ENCODE measurements at places on chromosomes 7 and 10.
A peak's percentile ranks its signal among the peaks of the same experiment; 100 is the strongest.

DNA sequence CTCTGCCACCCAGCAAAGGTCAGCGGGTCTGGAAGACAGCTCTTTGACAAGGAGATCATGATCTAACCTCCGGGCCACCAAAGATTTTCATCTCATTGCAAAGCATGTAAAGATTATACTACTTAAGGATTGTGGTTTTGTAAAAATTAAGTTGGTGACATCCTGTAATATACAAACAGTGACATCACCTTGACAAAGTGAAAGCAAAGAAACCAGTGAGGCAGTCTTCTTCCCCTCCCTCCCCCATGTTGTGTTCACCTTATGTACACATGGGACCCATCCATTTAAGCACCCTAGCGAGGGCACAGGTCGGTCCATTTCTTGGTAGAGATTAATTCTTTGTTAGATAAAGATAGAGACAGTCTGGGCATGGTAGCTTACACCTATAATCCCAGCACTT, 3.9 kb downstream of the MDH2 start:
- no peak for DNase-seq

GRCh38 chr7:17255926-17256325, 42.5 kb upstream of the AHR start:
- DNase-seq, result no peak

- DNase-seq, result no peak
Observed at GRCh38 chr7:154843670-154844237, 159.2 kb downstream of the PAXIP1 start.

GRCh38 chr7:140635816-140636215, 4.8 kb downstream of the DENND2A start:
- no peak for DNase-seq

- no peak for DNase-seq
Observed at GRCh38 chr10:11170993-11171851, 153.6 kb downstream of the CELF2 start.

GRCh38 chr7:140769852-140770251, 73.3 kb downstream of the NDUFB2 start:
- DNase-seq, result no peak

DNA sequence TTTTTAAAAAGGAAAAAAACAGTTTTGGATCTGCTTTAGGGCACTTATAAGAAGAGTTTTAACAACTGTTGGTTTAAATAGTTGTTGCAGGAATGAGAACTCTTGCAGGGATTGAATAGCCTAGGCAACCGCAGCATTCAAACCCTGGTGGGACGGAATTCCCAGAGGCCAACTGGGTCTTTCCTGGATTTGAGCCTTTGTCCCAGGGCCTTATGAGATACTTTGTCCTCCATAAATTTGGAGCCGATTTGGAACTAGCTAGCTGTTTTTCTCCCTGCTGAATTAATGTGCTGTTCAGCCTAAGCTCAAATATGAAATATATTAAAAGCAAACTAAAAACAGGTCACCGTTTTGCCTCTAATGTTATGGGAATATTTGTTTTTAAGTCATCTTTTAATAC, 109.6 kb downstream of the LRMDA start:
- no peak for DNase-seq

DNA sequence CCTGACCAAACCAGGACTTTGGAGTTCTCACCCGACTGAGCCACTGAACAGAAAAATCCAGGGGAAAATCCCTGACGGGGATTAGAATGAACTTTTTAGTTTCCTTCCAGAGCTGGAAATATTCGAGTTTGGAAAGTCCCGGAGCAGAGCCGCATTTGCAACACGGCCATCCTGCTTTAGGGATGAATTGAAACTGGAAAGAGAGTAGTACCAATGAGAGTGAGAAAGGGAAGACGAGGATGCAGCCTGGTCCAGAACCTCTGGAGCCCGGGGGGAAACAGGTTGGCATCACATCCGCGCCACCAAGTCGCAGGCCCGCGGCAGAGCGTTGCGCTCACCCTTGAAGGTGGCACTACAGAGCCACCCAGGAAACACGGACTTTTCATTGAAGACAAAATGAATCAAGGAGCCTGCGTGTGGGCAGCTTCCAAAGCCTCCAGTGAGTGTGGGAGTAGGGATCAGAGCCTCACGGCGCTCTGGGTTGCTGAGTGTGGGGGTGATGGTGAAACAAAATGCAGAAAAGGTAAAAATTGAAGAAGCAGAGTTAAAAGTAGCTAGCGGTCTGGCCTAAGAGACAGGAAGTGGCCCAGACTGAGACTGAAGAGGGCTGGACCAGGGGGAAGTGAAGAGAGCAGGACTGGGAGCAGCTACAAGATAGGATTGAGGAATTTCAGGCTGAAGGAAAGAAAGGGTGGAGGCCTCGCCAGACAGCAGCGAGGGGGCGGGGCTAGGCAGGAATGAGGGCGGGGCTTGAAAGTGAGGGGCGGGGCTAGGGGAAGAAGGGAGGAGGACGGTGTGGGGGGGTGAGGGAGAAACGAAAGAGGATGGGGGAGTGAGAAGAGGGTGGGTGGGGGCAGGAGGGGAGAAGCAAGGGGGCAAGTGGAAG, 1.8 kb downstream of the SMURF1 start:
- peak; percentile 78 for DNase-seq

DNA sequence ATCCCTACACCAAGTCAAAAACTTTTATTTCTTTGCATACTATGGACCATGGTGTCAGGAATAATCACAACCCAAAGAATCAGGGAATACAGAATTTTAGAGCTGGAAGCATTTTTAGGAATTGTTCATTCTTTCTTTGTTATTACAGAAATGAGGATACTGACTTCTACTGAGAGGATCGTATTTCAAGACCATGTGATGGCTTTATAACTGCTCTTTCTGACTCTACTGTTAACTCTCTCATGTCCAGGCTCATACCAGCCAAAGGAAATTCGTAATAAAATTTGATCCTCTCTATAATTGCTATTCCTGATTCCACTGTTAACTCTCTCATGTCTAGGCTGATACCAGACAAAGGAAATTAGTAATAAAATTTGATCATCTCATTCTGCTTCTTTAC, 1050.9 kb upstream of the C7orf33 start:
- DNase-seq, result no peak

GRCh38 chr7:78437118-78437517, 638.5 kb downstream of the PHTF2 start:
- no peak for DNase-seq

DNA sequence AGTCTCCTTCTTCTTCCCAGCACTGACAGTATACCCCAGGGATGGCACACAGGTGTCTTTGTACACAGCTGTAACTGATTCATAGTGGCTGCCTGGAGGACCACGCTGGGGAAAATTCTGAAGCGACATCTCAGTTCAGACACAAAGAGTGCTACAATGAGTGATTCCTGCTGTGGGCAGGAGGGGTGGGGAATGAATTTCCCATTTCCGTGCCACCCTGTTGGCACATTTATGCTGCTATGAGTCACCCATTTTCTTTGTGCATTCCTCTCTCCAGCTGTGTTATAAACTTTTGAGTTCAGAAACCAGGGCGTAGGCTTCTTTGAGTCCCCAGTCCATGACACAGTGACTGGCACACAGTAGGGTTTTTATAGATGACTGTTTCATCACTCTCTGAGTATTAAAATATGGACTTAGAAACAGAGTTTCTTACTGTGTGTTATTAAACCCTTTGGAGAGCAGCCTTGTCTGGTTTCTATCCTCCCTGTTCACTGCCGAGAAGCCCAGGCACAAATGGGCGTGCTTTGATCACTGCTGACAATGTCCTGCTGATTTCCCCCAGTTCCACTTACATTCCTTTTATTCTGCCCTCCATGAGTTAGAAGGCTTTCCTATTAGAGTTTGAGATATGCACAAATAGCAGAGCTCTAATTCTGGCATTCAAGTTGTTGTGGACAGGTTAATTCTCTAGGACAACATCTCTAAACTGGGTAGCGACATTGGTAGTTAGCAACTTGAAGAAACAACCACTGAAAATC, 24.0 kb upstream of the NPS start:
- DNase-seq, result no peak

- no peak for DNase-seq
Observed at GRCh38 chr10:7881119-7881518, 62.8 kb downstream of the TAF3 start.

DNA sequence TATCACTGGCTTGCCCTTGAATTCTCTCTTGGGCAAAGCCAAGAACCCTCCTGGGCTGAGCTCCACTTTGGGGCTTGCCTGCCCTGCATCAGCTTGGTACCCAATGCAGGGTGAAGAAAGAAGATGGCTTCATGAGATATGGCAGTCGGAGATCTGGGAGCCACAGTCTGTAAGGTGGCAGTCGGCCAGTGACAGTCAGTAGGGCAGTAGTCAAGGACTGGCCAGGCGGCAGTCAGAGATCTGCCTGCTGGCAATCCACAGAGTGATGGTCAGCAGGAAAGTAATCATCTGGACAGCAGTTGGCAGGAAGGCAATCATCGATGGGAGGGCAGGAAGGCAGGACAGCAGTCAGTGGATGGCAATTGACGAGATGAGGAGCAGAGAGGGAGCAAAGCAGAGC, 32.6 kb upstream of the CNNM1 start:
- DNase-seq, result no peak

DNA sequence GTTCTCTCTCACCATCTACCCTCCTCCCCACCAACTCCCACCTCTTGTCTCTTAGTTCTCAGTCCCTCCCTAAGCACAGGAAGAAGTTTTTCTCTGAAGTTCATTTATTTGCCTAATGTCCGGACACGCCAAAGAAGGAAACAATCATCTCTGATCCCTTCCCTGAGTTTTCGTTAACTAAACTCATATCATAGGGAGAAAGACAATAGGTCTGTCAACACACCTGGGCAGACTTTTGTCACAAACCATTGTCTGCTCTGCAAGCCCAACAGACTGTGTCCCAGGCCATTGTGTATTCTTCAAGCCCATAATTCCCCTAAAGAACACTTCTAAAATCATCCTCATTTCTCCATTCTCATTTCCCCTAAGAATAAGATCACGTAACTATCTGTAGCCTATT, 691.0 kb upstream of the MBL2 start:
- no peak for DNase-seq

DNA sequence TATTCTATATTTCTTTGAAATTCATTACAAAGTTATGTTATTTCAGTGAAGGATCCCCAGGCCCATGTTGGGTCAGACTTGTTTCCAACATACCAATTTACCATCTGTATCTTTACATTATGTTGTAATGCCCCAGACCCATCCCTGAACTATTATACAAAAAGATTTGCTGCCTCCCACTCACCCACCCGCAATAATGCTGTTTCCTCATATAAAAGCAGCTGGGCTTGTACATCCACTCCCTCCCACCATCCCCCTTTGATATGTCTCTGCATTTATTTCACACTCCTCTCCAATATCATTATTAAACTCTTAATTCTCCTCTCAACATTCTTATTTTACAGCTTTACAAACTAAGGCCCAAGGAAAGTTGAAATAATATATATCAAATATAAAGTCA, 153.7 kb downstream of the DOCK4 start:
- DNase-seq, result no peak

DNA sequence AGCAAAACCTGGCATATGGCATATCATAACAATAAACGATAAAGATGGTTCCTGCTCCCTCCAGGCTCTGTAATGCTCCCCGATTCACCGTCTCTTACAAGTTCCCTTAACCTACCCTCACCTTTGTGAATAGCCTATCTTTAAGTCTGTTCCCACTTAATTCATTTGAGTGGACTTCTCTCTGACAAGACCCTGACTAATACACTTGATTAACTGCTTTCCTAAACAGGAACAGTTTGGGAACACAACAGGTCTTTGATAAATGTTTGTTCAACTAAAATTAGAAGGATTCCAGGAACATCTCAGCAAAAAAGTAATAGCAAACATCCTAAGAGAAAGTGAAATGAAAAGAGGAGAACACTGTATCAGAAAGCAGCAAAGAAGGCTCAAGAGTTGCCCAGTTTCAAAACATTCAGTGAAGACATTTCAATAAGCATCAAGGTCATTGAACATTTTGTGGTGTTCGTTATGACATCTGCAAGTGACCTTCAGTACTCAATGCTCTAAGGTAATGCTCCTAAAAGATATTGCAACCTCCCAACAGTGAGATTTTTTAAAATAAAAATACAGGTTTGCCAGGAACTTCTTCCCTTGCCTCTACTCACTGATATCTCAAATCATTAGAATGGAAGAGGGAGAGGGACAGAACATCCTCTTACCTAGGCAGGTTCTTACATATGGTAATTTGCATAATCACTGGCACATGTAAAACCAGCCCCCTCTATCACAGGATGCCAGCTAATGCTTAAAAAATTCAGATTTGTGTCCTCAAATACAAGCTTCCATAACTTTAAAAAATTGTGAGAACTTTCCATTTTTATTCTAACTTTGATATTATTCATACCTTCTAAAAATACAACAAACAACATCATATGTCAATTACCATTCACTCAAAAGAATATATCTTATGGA, 11.4 kb upstream of the ARHGAP12 start:
- DNase-seq, result no peak

- DNase-seq, result peak; percentile 35
Observed at GRCh38 chr7:151460474-151460855, 20.5 kb upstream of the CRYGN start.

DNA sequence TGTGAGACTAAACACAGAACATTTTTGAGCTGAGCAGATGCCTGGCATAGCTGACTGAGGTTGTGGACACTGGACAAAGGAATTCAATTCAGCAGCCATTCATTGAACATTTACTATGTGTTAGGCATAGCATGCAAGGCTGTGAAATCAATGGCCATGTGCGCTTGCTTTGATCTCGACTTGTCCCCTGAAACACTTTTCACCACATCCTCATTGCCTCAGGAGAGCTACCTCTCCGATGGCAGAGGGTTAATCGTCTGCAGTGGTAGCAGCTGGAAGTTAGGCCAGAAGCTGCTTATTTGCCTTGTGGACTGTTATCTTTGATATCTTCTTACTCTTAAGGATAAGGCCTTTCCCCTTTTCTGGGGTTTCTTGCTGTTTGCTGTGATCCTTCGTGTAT, 297.8 kb downstream of the AUTS2 start:
- no peak for DNase-seq

GRCh38 chr10:110008518-110009339, 945 bp downstream of the ADD3 start:
- DNase-seq, result peak; percentile 61

DNA sequence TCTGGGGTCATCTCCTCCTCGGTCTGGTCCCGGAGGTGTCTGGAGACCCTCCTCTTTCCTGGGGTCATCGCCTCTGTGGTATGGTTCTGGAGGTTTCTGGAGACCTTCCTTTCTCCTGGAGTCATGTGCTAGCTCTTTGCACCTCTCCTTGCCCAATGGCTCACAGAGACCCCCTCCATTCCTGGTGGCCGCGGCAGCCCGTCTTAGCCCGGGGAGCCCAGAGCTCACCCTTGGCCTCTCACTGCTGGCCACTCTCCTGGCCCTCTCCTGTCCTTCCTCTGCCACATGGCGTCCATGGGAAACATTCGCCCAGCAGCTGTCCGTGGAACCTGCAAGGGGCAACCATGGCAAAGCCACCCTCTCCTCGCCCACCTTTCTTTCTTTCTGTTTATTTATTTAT, 20.2 kb upstream of the FOXL3 start:
- peak; percentile 20 for DNase-seq

- DNase-seq, result no peak
Observed at GRCh38 chr7:157561816-157562410, 225.1 kb downstream of the DNAJB6 start.

GRCh38 chr10:124477614-124478363, 16.2 kb downstream of the LHPP start:
- DNase-seq, result no peak

Measured in mucosa of descending colon (tissue), 3 donors.